ENCODE measurements at places on chromosomes 5 and 9.

DNA sequence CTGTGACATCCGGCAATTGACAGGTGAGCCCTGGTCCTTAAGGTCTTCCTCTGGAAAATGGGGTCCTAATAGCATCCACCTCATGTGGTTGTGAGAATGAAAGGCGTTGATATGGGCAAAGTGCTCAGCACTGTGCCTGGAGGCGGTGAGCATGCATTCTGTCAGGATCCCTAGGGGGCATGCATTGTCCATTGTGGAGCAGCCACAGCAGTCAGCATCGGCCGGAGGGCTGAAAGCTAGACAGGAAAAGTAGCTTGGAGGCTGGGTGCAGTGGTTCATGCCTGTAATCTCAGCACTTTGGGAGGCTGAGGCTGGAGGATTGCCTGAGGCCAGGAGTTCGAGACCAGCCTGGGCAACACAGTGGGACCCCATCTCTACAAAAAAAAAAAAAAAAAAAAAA is 122.2 kb downstream of the LHX2 start:
- peak; percentile 65 for DNase-seq

DNA sequence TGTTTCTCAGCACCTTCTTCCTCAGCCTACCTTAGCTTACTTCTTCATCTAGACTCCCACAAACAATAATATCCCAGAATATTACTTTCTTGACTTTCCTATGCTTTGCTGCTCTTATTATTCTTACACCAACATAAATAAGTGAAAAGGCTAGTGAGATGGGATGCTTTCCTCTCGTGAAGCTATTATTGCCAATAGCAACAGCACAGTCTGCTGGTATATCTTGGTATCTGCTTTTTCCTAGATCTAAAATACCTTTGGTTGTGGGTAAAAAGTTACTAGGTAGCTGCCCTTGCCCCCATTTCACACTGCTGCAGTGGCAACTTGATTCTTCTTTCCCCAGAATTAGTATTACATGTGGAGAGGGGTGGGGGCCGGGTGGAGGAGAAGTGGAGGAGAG is 26.1 kb upstream of the GLIPR2 start:
- no peak for DNase-seq

- no peak for DNase-seq
These were observed 23.9 kb downstream of the RORB start for GRCh38 chr9:74521009-74521408.

DNA sequence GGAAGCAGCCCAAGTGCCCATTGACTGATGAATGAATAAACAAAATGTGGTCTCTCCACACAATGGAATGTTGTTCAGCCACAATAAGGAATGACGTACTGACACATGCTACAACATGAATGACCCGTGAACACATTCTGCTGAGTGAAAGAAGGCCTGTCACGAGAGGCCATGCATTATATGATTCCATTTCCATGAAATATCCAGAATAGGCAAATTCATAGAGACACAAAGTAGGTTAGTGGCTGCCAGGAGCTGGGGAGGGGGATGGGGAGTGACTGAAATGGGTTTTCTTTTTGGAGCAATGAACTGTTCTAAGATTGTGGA is 41.4 kb downstream of the BICD2 start:
- no peak for DNase-seq

DNA sequence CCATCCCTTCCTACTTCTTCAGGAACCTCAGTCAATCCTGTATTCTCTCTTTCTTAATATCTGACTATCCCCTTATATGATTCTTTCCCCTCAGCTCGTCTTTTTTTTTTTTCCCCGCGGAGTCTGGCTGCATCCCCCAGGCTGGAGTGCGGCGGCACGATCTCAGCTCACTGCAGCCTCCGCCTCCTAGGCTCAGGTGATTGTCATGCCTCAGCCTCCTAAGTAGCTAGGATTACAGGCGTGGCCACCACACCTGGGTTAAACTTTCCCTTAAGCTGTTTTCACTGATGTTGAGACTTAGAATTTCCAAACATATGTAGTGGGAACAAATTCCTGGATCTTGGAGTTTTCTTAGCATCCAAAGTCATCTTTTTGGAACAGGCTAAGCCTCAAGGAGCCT is 13.3 kb upstream of the RUSC2 start:
- DNase-seq = no peak

GRCh38 chr5:149764086-149764485 is 34.0 kb downstream of the PPARGC1B start:
- no peak for DNase-seq

- DNase-seq = no peak
These were observed 12.8 kb upstream of the PDZD2 start for GRCh38 chr5:31626156-31626555.
